Stimulated activated CD4-positive, alpha-beta T cell treated with anti-CD3 and anti-CD28 coated beads, Interleukin-4, amount 100 ng/mL, for 48 hours (primary cell): ENCODE measurements at places on chromosomes 12 and 14.

GRCh38 chr12:66070378-66071120, 60.0 kb downstream of the LLPH start:
- DNase-seq, result no peak

DNA sequence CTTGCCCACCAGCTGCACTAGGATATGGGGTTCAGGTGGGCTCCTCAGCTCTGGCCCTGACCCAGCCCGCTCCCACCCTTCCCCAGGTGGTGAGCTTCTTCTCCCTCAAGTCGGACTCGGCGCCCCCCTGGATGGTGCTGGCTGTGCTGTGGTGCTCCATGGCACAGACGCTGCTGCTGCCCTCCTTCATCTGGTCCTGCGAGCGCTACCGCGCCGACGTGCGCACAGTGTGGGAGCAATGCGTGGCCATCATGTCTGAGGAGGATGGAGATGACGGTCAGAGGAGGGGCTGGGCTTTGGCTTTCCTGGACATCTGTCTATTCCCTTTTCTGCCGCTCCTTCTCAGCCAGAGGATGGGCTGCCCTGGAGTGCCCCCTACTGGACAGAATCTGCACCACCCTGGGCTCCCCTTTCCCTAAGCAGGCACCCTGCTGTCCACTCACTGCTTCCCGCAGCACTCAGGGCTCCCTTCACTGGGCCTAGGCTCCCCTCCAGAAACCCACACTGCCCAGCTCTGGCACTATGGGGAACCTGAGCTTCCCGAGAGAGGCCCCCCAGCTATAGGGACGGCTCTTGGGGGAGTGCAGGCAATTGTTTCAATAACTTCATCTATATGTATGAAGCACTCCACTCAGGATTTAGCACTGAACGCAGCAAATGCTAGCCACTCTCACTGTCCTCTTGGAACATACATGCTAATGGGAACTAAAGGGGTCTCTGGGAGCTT, 2.6 kb upstream of the P3H3 start:
- DNase-seq, result peak; percentile 89

DNA sequence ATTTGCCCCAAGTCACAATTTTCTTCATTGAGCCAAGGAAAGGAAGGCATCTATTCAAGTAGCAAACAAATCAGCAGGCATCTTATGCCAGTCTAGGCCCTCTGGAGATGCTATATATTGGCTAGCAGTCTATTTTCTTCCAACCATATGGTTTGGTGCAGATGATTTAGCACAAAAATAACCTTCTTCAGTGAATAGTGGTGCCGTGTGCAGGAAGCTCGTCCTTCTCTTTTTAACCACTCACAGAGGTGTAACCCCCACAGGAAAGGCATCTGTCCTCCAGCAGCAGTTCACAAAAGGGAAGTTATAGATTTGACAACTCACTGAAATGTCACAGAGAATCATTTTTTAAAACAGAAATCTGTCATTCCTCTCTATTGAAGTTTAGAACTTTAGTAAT, 445.7 kb upstream of the SYT1 start:
- no peak for DNase-seq

GRCh38 chr12:74781991-74782485, 244.4 kb downstream of the ATXN7L3B start:
- no peak for DNase-seq

DNA sequence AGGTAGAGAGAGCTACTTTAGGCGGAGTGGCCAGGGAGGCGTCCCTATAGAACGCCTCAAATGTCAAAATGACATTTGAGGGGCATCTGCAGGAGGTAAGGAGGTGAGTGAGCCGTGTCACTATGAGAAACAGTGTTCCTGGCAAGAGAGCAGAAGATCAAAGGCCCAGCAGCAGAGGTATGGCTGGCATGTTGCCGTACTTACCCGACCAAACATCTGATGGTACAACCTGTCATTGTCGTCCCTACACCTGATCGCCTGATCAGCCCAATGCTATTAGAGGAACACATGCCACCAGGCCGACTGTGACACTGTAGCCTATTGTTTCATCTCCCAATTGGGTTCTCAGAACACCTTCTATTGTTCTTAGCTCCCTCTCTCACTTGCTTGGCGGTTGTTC, 33.9 kb upstream of the POC1B start:
- DNase-seq, result no peak

DNA sequence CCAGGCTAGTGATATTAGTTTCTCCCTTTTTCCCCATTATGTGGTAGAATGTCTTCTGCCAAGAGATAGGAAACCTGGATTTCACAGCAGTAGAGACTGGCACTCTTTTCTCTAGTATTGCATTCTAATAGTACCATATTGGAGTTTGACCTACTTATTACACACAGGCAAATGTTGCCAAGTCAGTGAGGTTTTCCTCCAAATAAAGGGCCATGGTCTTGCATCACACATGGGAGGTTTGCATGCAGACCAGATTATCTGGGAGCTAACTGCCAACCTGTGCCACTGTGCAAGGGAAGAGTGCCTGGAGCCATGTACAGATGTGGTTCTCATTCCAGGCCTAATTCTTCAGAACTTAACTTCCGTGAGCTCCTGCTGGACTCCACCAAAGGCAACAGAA, 113.3 kb downstream of the ANO6 start:
- DNase-seq, result no peak

- DNase-seq, result no peak
Observed at GRCh38 chr12:51051787-51052186, 3.7 kb downstream of the LETMD1 start.

DNA sequence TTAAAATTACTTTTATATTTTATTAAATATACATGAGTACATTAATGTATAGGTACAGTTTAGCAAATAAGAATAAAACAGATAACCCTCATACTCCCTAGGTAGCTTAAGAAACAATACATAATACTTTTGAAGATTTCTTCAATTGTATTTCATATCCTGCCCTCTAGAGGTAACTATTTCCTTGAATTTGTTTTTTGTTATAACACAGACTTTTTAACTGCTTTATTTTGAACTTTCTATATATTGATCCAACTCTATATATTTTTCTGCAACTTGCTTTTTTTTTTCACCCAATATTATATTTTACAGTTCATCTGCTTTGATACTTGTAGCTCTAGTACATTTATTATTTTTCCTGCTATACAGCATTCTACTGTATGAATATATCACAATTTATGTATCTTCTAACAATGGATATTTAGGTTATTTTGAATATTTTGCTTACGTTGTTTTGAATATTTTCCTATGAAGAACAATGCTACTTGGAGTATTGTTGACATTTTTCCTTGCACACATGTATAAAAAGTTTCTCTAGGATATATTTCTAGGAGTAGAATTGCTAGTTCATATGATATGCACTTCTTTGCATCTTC, 72.8 kb upstream of the ABCD2 start:
- DNase-seq, result no peak

- no peak for DNase-seq
Observed at GRCh38 chr12:52241205-52241842, 8.3 kb downstream of the KRT7 start.

DNA sequence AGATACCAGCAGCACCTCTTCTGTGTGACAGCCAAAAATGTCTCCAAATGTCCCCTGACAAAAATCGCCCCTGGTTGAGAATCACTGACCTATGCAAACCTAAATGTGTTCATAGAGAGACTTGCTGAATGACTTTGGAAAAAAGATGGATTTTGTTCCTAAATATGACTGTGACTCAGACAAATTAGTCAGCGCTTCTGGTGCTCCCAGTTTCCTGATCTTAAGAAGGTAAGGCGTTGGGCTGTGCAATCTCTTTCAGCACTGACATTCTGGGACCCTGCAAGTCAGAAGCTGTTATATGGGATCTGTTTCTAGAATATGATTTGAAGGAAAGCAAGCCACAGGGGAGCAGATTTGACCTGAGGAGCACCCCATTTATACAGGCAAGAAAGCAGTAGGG, 90.6 kb upstream of the PWP1 start:
- no peak for DNase-seq

DNA sequence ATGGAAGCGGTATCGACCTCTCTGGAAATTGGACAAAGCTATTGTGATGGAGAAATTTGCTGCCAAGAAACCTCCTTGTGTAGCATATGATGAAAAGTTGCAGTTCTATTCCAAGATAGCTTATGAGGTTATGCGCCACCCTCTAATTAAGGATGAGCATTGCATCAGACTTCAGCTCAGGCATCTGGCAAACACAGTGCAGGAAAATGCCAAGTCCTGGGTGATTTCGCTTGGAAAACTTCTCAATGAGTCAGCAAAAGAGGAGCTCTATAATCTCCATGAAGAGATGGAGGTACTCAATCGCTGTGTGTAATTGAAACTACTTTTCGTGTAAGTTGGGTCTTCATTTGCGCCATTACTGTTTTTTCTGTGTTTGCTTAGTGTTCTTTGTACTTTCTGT, 51.2 kb downstream of the DNAH10 start:
- no peak for DNase-seq

DNA sequence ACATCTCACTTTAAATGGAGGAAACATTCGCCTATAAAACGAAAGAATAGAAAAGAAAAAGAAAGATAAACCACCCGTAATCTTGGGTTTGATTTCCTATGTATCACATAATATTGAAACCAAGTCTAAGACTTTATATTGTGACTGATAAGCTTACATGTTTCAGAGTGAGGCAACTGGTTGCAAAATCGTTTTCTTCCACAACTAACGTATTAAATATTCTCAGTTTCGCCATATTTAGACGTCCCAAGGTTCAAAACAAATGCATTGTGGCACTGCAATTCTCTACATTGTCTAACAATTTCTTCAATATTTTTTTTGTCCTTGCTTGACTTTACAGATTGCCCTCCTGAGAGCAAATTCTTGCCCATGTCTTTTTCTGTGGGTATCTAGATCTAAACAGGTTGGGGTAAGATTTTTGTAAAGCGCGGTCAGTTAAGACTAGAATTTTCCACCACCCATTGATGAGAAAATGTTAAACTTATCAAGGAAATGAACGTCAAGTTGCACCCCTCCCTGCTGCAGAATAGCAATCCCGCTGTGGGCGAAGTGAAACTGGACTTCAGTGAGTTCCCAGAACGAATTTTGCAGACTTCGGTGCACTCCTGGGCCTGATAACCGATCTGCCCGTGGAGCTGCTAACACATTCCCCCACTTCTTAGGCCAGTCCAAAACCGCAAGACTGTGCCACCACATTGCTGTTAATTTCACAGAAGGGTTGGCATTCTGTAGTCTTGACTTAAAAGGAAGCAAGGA, 2.7 kb downstream of the TBX3 start:
- DNase-seq, result no peak

DNA sequence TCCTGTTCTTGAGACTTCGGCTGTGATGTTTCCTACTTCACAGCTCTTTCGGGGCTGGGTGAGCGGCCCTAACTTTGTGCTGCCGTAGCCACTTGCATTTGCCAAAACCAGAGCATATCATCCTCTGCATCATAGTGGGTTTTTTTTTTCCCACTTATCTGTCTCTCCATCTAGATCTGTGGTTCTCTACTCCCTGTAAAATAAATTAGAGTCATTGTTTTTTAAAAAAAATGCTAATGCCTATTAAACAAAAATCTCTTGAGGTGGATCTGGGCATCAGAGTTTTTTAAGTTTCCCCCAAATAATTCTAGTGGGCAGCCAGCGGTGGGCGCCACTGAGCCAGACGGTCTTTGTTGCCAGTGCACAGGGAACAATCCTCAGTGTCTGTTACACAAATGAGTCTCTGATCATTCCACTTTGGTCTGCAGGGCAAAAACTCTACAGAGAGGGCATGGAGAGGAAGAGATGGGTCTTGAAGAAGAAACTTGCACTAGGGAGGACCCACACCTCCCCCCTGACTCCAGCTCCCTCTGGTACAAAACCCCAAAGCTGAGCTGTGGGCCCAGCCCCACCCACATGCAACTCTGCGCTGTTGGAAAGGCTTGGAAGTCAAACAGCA, 62.4 kb upstream of the BCL2L14 start:
- peak; percentile 63 for DNase-seq

- DNase-seq, result no peak
Observed at GRCh38 chr12:66189486-66189843, 451 bp downstream of the IRAK3 start.

DNA sequence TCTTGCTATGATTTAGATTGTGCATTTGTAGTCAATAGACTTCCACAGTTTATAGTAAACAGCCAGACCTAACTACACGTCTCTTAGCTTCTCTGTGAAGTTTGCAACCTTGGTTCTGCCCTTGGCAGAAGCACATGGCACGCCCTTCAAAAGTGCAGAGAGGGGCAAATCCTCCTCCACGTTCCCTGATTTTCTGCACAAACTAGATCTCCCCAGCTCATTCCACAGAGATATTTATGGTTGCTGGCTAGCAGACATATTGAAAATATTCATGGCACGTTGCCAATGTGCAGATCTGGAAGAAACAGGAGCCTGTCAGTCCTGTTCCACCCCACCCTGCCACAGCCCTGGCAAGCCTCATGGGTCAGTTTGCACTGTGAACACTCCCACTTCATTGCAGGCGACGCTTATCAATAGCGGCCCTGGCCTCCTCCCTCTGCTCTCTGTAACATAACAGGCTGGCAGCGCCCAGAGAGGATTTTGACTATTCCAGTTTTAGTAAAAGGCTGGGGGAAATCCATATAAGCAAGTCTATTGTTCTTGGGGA, 6.5 kb upstream of the LGALS3 start:
- no peak for DNase-seq

DNA sequence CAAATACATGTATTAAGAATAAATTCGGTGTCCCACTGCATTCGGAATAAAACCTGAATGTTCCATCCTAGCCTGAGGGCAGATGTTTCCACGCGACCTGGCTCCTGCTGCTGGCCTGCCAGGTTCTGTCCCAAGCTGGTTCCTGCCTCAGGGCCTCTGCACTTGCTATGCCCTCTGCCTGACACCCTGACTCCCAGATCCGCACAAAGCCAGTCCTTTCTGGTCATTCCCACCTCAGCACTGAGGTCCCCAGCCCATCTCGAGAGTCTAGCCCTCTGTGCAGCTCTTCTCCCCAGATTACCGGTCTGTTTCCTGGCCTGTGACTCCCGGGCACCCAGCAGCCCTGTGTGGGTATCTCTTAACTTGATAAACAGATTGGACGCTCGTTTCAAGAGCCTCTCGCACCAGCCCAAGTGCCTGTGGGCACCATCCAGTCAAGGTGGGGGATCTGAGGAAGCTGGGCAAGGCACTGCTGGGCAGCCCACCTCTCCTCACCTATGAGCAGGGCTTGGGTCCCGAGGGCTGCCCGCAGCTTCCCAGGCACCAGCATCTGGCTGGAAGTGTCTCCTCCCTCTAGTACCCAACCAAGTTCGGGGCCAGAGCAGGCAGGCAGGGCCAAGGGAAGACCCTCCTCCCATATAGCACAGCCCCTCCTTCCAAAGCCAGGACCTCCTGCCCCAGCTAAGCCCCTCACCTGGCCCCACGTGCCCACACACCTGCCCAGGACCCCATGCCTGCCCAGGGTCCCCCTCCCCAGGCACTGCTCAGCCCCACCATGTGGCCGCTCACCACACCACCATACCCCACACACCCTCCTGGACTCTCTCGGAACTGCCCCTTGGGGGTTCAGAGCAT, 132.2 kb downstream of the NCOR2 start:
- DNase-seq, result no peak

GRCh38 chr12:116735951-116736599, 1.8 kb downstream of the SPRING1 start:
- DNase-seq, result no peak

DNA sequence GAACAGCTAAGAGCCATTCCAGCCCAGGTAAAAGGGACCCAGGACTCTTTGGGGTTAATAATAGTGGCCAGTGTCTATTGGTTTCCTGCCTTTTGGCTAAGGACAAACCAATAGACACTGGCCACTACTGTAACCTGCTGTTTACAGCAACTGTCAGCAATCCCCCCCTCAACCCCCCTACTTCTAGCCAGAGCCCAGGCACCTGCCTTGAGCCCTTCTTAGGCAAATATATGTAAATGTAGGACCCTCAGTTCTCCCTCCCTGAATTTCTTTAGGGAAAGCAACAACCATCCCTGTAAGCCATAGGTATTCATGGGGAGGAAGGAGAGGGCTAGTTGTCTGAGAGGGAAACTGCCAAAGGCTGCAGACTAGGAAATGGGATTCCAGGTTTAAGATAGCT, 22.3 kb downstream of the HOXC4 start:
- DNase-seq, result no peak
